ENCODE measurements at places on chromosomes 3 and 15.

- peak; percentile 83 for DNase-seq
Measured at GRCh38 chr15:33104212-33104611, 90.3 kb downstream of the FMN1 start.

DNA sequence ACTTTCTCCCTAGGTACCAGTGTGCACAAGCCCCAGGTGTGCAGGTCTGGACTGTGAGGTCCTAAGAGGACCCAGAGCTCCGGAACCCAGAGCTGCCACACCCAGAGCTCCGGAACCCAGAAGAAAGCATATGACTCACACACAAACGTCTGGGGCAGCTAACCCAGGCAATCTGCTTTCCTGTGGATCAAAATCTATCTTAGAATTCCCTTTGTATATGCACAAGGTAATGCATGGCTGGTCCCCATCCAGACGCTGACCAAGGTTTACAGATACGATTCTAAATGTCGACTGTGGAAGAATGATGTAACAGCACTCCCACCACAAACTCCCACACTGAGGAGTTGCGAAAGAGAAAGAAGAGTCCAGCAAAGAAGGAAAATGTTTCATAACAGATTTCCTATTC, 15.7 kb downstream of the KCNMB2 start:
- peak; percentile 56 for DNase-seq

DNA sequence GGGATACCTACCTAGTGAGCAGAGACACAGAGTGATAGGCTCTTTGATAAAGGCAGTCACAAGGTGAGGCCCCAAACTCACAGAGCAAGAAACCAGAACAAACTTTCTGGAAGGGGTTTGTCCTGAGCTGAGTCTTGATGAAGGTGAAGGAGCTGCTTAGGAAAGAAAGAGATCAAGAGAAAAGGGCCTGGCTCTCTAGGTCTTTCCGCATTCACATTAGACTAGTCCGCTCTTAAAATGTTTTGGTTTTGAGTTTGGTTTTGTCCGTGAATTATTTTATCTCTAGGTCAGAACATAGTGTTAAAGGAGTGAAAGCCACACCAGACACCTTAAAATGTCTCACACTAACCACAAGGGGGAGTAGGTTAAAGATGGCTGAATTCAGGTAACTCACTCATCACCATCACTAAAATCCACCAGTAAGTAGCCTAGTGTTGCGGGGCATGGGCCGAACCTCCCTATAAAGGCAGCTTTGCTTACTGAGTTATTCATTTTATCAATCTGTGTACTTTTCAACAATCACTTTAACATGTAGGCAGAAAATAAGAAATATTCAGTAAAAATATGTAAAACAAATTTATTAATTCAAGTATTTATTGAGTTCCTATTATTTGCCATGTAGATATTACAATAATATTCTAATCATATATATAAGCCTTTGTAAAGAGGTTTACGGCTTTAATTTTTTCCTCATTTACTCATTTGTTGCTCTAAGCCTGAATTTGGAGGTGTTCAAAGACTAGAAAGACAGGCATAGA, 121.5 kb upstream of the TSC22D2 start:
- DNase-seq, result peak; percentile 63

DNA sequence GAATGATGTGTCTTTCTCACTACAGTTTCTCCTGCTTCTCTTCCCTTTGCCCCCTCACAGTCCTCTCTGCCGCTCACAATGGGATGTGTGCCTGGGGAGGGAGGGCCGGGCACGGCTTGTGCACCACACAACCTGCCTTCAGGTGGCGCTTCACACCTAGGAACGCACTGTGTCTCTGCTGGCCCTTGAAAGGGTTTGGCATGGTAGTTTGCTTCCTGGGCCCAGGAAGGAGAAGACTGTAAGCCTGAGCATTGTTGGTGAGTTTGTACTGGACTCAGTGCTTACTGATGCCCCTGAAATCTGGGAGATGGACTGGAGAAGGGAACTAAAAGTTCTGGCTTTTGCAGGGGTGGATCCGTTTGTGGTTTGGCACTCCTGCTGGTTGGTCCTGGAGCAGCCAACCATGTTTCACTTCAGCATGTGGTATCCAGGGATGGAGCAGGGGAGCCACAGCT, 9.2 kb downstream of the ALPK3 start:
- DNase-seq, result peak; percentile 52

GRCh38 chr3:8738639-8739038, 5.0 kb downstream of the CAV3 start:
- DNase-seq, result no peak

DNA sequence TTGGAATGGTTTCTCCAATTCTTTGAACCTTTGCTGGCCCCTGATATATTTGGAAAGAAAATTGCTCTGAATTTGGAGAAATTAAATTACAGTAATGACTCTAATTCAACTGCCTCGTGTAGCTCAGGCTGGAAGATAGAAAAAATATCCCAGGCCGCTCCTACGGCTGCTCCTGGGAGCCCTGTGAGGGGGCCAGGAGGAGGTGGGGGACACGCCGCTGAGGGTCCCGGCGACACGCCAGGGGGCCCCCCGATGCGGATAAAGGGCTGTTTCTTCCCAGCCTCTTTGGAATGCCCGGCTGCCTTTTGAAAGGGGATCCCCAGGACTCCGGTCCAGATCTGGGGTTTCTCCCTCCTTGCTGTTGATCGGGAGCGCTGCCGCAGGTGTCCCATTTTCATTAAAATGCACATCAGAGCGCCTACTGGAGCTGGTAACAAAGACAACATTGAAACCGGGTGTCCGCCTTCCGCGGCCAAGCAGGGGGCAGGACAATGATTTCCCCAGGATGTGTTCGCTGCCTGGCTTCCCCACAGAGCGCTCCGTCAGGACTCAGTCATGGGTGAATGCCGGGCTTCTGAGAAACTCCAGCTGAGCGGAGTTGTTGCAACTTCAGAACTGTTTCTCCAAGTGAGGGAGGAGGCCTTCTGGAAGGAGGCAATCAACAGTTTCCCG, 200.1 kb upstream of the KBTBD8 start:
- peak; percentile 58 for DNase-seq

DNA sequence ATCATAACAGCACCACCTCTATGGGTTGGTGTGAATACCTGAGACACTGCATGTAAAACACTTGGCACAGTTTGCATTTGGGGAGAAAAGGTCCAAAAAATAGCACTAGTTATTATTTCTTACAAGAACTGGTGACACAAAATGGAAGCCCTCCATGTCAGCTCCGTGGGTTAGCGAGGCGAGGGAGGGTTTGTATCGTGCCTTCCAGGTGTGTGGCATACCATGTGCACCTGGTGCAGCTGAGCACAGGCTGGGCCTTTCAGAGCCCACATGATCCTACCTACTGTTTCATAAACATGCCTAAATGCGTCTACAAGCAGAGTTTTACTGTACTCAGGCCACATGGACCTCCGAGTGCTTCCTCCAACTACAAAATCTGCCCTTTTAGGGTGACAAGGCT, 5.6 kb downstream of the CXCR6 start:
- DNase-seq, result no peak

GRCh38 chr3:61780016-61780415, 218.6 kb downstream of the PTPRG start:
- DNase-seq, result peak; percentile 24

DNA sequence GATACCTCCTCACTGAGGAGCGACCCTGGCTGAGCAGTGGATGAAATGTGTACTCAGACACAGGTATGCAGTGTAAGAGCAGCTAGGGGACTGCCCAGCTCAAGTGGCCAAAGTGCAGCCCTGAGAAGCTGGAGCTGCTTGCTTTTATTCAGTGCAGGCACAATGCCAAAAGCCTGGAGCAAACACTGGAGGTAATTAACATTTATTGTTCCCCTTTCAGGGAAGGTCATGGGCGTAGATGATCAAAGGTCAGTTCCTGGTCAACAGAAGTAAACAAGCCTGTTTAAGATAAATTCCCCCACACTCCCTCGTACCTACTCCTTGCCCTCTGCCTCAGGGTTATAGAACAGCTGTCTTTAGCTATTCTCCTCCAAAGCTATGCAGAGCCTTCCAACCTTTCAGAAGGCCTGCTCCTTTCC, 17.5 kb downstream of the PLA2G4F start:
- DNase-seq, result no peak

GRCh38 chr3:25548836-25549235, 115.9 kb downstream of the TOP2B start:
- DNase-seq, result no peak

GRCh38 chr3:158703566-158703965, 28.7 kb downstream of the RARRES1 start:
- DNase-seq, result no peak

- DNase-seq, result peak; percentile 22
Measured at GRCh38 chr3:62445275-62445674, 71.9 kb upstream of the FEZF2 start.

DNA sequence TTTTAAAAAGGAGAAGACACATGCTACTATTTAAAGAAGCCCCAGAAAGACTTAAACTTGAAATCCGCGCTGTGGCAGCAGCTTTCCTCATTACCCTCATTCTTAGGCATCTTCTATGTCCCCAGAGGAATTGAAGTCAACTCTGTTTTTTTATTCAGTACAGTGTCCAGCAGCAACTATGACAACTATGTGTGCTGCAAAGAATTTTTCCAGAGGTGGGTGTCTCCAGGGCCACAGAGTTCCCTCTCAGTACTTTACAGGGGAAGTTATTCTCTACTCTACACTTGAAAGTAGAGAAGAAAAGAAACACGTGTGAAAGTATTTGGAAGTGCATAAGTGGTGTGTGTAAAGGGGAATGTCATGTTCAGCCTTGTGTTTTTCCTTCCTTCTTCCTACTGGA, 32.0 kb downstream of the GATM start:
- no peak for DNase-seq

- peak; percentile 37 for DNase-seq
Measured at GRCh38 chr15:51888593-51889195, 59.2 kb downstream of the TMOD3 start.

GRCh38 chr3:118766306-118766669, 268.4 kb downstream of the IGSF11 start:
- DNase-seq, result no peak

DNA sequence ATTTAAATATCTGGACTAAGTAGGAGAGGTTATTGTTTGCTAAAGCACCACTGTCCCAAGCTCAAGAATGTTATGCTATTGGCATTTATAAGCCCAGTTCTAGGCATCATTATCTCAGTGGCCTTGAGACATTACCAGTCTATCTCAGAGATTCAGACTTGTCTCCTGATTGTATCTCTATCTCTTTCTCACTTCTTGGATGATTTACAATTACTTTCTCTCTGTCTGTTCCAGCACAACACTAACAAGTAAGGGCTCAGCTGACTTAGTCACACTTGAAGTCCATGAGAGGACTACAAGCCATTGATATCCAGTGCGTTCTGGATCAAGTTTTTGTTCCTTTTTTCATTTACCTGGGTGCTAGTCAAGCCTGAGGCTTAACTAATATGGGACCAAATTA, 60.2 kb downstream of the TRIM69 start:
- DNase-seq, result no peak

GRCh38 chr15:38652998-38653397, 88.4 kb upstream of the RASGRP1 start:
- no peak for DNase-seq

- DNase-seq, result no peak
Measured at GRCh38 chr15:89455535-89455934, 40.8 kb downstream of the RHCG start.

DNA sequence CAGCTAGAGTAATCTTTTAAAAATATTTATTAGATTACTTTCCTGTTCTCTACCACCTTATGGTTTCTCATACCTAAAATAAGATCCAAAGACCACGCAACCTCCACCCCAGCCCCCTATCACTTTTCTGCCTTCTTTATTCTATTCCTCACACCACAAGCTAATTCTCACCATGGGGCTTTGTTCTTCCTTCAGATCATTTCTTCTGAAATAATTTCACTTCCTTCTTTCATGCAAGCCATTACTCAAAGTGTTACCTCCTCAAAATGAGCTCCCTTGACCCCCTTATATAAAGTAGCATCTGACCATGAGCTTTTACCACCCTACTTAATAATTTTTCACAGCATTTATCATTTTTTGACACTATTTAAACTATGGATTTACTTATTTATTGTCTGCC, 233.2 kb upstream of the TMCO5A start:
- DNase-seq, result no peak

GRCh38 chr15:29457729-29458128, 188.1 kb upstream of the NSMCE3 start:
- DNase-seq, result no peak

DNA sequence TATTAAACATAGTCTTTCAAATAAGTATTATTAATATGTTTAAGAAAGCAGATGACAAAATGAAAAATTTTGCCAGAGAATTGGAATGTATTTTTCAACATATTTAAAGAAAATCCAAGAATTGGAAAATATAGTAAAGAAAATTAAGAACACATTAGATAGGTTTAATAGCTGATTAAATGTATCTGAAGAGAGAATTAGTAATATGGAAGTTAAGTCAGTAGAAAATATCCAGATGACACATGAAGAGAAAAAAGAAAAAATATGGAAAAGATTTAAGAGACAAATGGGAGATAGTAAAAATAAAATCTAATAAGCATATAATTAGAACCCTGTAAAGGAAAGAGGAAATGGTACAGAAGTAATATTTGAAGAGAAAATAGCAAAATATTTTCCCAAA, 18.0 kb upstream of the POMGNT2 start:
- DNase-seq, result no peak

GRCh38 chr3:183830187-183830586, 4.8 kb upstream of the MAP6D1 start:
- DNase-seq, result no peak

- DNase-seq, result no peak
Measured at GRCh38 chr3:122058294-122058693, 3.1 kb downstream of the CD86 start.

GRCh38 chr3:13140596-13140995, 67.4 kb upstream of the IQSEC1 start:
- no peak for DNase-seq

DNA sequence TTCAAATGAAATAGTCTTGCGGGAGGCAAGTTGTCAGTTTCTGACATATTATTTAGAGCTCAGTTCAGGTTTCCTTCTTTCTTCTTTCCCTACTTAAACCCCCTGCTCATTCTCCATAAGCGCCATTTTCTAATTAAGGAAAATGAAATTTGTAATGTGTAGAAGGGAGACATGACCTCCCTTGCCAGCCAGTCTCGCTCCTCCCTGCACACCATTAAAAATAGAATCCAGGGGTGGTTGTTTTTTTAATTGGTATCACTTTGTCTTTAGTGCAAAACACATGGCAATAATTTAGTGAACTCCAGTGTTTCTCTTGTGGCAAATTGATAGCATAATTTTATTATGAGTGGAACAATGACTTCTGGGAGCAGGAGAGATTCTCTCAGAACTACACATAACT, 160.1 kb downstream of the MEIS2 start:
- DNase-seq, result no peak

DNA sequence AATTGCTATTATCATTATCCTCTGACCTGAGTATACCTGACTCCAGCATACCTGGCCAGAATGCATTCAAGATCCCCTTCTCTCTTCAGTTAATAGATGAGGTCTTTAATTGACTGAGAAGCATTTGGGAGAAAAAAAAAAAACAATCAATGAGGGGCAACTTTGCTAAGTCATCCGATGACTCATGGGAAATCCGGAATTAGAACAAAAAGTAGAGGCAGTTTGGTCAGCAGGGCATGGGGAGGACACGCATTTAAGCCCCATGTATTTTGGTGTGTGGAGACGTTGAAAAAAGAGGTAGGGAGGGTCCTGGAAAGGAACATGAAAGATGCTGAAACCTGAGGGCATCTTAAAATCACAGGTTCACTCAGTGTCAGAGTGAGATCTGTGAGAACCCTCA, 256.2 kb downstream of the RORA start:
- DNase-seq, result peak; percentile 89

Measured in fibroblast of mammary gland (primary cell).